ENCODE measurements at places on chromosomes 4 and X.

- no peak for DNase-seq
Measured at GRCh38 chr4:90121676-90122354, 5.4 kb upstream of the CCSER1 start.

GRCh38 chr4:95304898-95305297, 243.9 kb downstream of the UNC5C start:
- no peak for DNase-seq

- DNase-seq, result no peak
Measured at GRCh38 chr4:184097241-184097605, 120.5 kb downstream of the ENPP6 start.

DNA sequence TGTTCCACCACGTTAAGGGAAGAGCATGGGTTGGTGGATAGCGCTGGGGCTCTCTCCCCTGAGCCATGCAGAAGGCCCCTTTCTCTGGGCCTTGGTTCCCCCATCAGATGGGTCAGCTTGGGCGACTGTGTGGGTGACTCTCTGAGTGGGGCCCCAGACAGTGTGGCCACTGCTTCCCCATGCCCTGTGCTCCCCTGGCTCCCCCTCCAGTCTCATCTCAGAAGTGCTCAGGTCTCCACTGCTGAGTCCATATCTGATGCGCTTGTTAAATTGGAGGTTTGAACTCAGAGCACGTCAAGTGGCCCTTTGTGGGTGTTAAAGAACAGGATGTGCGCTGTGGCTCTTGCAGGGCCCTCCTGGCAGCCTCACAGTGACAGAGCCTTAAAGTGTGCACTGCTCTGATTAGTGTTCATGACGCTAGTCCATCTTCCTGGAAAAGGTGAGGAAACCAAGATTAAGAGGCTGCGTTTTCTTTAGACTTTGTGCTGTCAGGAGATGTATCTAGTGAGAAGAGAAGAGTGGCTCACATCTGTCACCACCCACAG, 59.8 kb downstream of the NELFA start:
- DNase-seq, result no peak

DNA sequence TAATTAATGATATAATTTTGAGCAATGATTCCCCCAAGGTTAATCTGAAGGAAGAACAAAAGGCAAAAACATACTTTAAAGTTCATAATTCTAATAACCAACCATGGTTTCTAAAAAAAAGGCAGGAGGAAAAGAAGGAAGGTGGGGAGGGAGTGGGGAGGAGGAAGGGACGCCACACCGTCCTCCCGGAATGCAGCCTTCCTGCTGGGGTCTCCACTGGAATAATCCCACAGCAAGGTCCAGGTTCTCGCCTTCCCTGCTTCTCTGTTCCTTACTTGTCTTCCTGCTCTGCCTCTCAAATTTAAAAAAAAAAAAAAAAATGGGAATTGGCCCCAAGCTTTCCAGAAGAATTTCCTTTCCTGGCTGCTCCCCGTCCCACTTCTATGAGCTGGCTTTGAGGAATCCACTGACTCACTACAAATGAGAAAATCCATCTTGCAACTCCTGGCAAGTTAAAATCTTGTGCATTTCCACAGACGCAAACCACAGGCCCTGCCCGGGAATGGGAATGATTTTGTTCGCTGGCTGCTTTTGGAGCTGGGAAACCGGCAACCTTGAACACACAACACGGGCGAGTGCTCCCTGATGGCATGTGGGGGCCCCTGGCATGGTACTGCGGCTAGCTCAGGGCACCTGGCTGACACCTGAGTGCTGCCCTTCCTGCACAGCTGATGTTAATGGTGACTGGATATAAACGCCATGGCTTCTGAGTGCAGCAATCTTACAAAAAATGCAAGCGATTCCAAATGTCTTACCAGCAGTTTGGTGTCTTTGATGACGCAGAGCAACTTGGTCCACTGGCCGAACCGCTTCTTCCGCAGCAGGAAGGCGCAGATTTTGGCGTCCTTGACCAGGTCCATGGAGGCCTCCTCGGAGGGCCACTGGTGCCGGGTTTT, 97.0 kb downstream of the AFAP1 start:
- DNase-seq, result no peak

DNA sequence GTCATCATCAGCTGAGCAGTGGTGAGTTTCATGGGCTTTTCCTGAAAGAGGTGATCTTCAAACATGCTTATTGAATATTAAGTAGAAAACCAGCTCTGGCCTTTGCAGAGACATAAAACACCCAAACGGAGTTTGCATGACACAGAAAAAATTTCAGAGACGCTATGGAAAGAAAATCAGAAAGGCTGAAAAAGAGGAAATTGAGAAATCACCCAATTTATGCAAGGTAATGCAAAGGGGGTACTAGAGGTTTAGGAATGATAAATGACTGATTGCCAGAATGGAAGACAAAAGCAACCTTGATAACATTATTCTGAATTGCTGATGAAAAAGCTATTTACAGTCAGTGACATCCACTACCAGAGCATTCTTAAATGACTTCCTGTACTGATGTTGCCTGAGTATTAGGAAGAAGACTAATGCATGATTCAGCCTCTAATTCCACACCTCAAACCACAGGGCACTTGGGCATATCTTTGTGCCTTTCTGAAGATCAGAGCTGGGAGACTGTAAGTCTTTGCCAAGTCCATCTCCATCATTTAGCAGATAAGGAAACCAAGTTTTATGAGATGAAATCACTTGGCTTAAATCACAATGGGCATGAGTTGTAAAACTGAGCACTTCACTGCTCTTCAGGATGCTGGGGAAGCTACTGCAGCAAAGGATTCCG, 565.7 kb downstream of the PPARGC1A start:
- DNase-seq, result no peak

DNA sequence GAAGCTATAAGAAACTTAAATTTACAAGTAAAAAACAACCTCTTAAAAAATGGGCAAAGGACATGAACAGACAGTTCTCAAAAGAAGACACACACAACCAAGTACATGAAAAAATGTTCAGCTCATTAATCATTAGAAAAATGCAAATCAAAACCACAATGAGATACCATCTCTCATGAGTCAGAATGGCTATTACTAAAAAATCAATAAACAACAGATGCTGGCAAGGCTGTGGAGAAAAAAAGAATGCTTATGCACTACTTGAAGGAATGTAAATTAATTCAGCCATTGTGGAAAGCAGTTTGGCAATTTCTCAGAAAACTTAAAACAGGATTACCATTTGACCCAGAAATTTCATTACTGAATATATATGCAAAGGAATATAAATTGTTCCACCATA, 666.3 kb upstream of the GRIA3 start:
- DNase-seq, result no peak

- DNase-seq, result no peak
Measured at GRCh38 chrX:72048510-72049455, 82.9 kb downstream of the RTL5 start.

DNA sequence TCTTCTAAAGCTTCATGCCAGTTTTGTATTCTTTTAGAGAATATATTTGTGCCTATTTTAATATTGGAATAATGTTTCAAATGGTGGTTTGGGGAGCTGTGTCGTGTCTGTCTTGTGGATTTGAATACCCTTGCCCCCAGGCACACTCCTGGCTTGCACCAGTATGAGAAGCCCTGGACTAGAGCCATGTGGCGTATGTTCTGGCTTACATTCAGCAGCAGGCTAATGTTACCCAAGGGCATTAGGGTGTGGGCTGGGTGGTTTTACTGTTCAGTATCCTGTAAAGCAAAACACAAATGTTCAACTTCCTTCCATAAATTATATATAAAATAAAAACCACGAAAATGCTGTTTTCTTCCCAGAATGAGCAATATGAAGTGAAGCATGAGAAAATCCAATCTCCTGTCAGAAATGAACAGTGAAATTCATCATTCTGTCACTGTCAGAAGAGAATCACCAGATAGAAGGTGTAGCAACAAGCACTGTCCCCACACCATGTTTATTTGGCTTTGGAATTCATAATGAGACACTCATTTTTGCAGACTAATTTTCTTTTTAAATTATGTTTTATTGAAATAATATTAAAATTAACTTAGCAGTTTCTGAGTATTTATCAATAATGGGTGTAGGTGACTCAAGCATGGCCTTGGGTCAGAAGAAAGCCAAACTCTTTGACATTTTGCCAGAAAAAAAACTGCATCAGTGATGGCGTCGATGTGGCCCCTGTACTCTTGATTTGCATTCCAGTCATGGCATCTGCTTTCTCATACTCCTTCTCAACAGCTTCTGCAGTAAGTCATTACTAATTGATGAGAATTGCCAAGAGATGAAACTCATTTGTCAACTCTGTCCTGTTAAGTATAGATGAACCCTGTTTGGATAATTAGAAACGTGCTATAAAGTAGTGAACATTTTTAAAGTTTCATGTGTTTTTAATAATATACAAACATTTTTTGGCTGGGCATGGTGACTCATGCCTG, 43.8 kb downstream of the WWC2 start:
- DNase-seq, result no peak

GRCh38 chrX:100674705-100675104, 30.7 kb downstream of the SRPX2 start:
- DNase-seq, result no peak

GRCh38 chr4:107835406-107835805, 10.7 kb downstream of the SGMS2 start:
- DNase-seq, result no peak

DNA sequence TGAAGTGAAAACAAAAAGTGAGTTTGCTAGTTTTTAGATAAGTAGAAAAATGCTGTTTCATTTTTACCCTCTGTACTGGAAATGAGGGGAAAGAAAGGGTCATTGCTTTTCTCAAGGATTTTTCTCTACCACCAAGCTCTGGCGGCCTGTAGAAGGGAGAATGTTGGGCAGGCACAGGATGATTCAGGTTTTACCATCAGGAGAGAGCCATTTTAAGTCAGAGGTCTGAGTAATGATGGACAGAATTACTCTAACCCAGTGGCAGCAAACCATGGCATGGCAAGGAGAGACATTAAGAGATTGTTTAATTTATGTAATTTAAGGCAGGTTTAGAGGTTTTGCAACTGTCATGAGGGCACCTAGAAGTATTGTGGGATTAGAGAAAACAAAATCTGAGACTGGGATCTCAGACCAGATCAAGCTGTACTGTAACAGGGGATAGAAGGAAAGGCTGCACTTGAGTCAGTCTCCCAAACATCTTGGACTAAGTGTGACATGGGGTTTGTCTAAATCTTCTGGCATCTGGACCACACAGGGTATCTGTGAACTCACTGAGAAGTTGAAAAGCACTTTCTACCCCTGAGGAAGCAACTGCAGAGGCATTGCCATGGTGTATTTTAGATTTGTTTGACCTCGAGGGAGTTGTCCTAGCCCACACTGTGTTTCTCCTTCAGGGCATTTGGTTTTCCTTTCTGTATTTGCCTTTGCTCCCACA, 81.6 kb downstream of the BANK1 start:
- DNase-seq, result no peak

DNA sequence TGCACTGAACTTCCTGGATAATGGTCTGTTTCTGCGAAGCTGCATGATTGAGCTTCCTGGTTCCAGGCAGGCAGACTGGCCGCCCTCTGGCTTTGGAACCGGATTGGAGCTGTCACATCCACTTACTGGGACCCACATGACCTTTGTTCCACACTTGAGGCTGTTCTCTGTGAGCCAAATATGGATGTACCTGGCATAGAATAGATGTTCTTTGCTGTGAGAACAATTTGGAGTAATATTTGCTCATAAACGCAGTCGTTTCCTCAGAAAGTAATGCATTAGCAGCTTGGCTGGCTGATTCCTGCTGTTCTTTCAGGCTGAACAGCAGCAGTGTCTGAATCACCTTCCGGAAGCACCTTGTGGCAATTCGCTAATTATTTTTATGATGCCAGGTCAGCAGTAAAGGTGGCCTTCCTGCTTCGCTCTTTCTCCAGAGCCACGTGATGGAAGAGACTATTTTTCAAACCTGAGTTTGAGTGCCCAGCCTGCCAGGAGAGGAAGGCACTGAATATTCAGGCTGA, 78.1 kb upstream of the BOD1L1 start:
- DNase-seq, result no peak

DNA sequence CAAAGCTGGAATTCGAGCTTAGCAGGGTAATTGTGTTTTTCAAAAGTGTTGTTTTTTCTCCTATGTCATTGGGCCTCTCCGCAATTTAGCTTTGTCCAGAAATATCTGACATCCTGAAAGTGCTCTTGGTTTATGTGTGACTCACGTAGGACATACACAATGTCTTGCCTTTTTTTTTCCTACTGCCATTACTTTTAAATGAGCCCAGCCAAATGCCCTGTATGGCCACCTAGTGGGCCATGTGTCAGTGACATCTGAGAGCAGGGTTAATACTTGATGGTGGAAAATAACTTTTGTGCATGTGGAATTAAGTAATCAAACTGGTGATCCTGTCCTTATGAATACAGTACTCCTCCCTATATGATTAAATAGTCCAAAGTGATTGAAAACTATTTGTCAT, 1411.1 kb upstream of the TENM3 start:
- no peak for DNase-seq

GRCh38 chr4:115215935-115216334, 102.5 kb upstream of the NDST4 start:
- no peak for DNase-seq

- no peak for DNase-seq
Measured at GRCh38 chrX:103124284-103124683, 31.3 kb upstream of the NXF3 start.

GRCh38 chr4:118909173-118909956, 20.7 kb downstream of the SYNPO2 start:
- DNase-seq, result no peak

DNA sequence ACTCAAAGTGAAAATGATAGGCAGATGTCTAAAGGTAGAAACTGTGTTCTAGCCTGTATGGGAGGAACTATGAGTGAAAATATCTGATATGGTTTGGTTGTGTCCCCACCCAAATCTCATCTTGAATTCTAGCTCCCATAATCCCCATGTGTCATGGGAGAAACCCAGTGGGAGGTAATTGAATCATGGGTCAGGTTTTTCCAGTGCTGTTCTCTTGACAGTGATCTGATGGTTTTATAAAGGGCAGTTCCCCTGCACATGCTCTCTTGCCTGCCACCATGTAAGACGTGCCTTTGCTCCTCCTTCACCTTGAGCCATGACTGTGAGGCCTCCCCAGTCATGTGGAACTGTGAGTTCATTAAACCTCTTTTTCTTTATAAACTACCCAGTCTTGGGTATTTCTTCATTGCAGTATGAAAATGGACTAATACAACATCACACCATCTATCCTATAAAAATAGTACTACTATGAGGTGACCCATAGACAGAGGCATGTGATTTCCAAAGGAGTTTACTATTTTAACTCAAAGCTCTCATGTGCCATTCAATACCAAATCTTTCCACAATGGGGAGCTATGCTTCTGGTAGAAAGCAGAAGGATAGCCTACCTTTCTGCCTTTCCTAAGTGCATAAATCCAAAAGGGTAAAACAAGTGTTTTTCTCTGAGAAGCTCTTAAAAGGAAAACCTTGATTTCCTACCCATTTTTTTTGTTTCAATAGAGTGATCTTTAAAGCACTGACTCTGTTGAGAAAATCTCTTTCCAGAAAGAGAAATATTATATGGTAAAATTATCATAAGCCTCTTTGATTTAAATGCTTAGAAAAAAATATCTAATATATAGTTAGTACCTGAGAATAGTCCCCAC, 38.8 kb downstream of the SEC31A start:
- DNase-seq, result no peak

- no peak for DNase-seq
Measured at GRCh38 chr4:123749383-123749782, 352.8 kb downstream of the SPRY1 start.
